ENCODE measurements at places on chromosomes 7 and 10. TPM values are rescaled to one million over a fixed set of nuclear protein-coding genes. Genes with fewer than 3 reads are reported as not detected.

DNA sequence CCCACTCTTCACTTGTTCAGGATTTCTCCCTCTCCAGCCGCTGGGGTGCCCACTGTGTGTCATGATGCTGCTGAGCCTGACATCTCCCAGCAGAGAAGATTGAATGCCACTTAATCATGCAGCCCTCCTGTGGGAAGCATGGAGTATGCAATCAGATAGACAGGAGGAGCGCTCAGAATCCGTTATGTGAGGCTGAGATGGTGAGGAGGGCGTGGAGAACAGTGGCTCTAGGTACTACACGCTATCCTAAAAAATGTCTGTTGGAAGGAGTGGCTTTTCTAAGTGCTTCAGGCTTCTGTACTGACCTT, 334.3 kb downstream of the LRMDA start:
- peaks cover 9% of the 10 kb centered on the region for H3K27me3 ChIP-seq
- no peaks in the 10 kb centered on the region for H3K4me1 ChIP-seq
- no peak overlapping the region for H3K27ac ChIP-seq
- H3K4me3 ChIP-seq, result no peak overlapping the region
- H3K36me3 ChIP-seq, result no peaks in the 10 kb centered on the region

DNA sequence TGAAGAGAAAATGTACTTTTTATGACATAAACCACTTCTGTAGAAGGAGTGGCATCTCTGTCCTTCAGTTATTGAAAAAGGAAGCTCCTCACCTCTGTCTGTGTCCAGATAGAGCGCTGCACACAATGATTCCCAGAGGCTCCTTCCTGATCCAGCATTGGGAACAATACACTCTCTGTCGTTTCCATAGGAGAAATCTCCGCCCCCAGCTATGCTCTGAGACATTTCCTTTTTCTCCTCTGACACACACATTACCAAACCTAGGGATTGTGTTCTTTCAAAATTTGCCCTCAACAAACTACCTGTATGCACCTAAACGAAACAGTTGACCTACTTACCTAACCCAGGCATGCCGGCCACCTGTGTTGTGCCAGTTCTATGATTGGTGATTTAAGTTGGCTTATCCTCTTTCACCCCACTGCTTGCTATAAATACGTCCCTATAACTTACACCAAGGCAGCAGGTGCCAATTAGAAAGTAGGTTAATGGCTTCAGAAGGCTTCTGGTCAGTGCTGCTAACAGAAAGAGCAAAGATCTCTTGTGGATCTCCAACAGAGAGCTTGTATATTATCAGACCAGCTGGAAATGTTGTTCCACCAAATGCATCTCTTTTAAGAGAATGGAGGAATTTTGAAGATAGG, 140.1 kb upstream of the JCAD start:
- DNase-seq, result no peak
- no peak overlapping the region for H3K4me3 ChIP-seq

DNA sequence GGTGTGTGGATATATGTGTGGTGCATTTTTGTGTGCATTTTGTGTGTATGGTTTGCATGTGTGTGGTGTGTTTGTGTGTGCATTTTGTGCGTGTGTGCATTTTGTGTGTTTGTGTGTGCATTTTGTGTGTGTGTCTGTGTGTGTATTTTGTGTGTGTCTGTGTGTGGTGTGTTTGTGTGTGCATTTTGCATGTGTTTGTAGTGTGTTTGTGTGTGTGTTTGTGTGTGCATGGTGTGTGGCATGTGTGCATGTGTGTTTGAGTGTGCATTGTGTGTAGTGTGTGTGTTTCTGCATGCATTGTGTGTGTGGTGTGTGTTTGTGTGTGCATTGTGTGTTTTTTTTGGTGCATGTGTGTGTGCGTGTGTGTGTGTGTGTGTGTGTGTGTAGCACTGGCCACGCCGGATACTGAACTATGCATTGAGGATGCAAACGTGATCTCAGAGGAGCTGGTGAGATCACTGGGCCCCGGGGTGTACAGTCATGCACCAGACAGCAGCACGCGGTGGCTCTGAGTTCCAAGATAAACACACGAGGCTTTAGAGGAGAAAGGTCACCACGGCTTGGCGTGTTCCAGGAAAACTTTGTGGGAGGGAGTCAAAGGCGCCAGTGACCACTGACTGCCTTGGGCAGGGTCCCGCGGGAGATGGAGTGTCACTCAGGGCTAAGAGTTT, 106.6 kb upstream of the SHH start:
- no peak overlapping the region for H3K4me3 ChIP-seq
- no peaks in the 10 kb centered on the region for H3K4me1 ChIP-seq
- no peaks in the 10 kb centered on the region for H3K36me3 ChIP-seq
- H3K27me3 ChIP-seq, result no peaks in the 10 kb centered on the region
- no peak overlapping the region for H3K27ac ChIP-seq
- no peak for DNase-seq

DNA sequence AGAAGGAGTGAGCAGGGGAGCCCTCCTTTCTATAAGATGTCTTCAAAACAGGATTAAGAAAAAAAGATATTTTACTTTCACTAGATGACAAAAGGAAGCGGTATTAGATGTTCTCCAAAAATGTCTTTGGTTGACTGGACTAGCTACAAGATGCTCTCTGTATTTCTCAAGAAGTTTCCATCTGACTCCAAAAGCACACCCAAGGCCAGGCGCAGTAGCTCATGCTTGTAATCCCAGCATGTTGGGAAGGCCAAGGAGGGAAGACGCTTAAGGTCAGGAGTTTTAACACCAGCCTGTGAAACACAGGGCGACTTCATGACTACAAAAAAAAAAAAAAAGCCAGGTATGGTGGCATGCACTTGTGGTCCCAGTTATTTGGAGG, 84.5 kb downstream of the PIP4K2A start:
- DNase-seq, result peak; percentile 59
- H3K27ac ChIP-seq, result peak overlapping the region; percentile 99
- H3K4me1 ChIP-seq, result peaks cover 100% of the 10 kb centered on the region
- H3K36me3 ChIP-seq, result no peaks in the 10 kb centered on the region
- peak overlapping the region; percentile 73 for H3K4me3 ChIP-seq

GRCh38 chr7:149398195-149398820, 62.6 kb downstream of the ZNF777 start:
- H3K36me3 ChIP-seq, result peaks cover 2% of the 10 kb centered on the region
- H3K27me3 ChIP-seq, result peaks cover 50% of the 10 kb centered on the region
- no peaks in the 10 kb centered on the region for H3K4me1 ChIP-seq

GRCh38 chr7:152683297-152683696, 7.4 kb upstream of the XRCC2 start:
- no peaks in the 10 kb centered on the region for H3K27me3 ChIP-seq
- H3K27ac ChIP-seq, result no peak overlapping the region
- DNase-seq, result no peak
- no peaks in the 10 kb centered on the region for H3K4me1 ChIP-seq

- no peak for DNase-seq
- no peaks in the 10 kb centered on the region for H3K36me3 ChIP-seq
- H3K27ac ChIP-seq, result no peak overlapping the region
- H3K4me3 ChIP-seq, result no peak overlapping the region
- H3K27me3 ChIP-seq, result peaks cover 12% of the 10 kb centered on the region
- peaks cover 6% of the 10 kb centered on the region for H3K4me1 ChIP-seq
These were observed 245.0 kb downstream of the WDR37 start for GRCh38 chr10:1301143-1301542.

- no peaks in the 10 kb centered on the region for H3K27me3 ChIP-seq
- H3K36me3 ChIP-seq, result peaks cover 9% of the 10 kb centered on the region
- peak overlapping the region; percentile 94 for H3K4me3 ChIP-seq
These were observed 512 bp downstream of the FAM24B start for GRCh38 chr10:122878799-122879338.

DNA sequence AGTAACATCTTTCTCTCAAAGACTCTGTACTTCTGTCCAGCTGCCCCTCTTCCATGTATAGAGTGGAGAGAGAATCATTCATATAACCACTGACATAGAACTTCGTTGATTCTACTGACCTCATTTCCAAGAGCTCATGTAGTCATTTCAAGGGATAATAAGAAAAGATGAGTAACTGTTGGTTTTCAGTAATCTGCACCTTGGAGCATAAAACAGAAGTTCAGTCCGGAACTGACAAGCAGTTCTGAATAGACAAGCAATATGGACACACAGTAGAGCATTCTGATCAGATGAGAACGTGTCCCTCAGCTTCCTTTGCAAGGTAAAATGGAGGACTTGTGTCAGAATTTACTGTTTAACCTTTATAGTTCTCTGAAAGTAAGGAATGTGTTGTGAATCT, 847.1 kb downstream of the REEP3 start:
- DNase-seq, result no peak
- no peaks in the 10 kb centered on the region for H3K27me3 ChIP-seq
- no peak overlapping the region for H3K27ac ChIP-seq
- H3K4me3 ChIP-seq, result no peak overlapping the region

GRCh38 chr7:33108554-33109004, 625 bp downstream of the RP9 start:
- peaks cover 5% of the 10 kb centered on the region for H3K36me3 ChIP-seq
- H3K4me3 ChIP-seq, result peak overlapping the region; percentile 95
- peaks cover 16% of the 10 kb centered on the region for H3K27me3 ChIP-seq
- H3K27ac ChIP-seq, result peak overlapping the region; percentile 90

GRCh38 chr10:102010961-102011360, 45.0 kb downstream of the ARMH3 start:
- DNase-seq, result no peak
- peaks cover 2% of the 10 kb centered on the region for H3K36me3 ChIP-seq

DNA sequence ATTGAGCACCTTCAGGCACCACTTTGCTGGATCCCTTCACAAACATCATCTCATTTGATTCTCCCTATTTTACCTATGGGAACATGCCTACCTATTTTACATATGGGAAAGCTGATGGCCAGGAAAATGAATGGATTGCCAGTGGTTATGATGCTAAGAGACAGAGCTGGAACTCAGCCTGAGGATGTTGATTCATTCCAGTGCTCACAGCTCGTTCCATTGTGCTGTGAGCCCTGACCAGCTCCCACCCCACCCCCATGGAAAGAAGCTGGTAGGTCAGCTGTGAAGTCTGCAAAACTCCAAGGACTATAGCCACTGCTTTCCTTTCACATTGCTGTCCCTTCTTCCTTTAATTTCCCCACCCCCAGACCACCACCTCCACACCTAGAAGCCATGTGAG, 9.6 kb downstream of the UBTD1 start:
- H3K36me3 ChIP-seq, result no peaks in the 10 kb centered on the region
- H3K4me1 ChIP-seq, result no peaks in the 10 kb centered on the region
- DNase-seq, result no peak
- no peaks in the 10 kb centered on the region for H3K27me3 ChIP-seq

DNA sequence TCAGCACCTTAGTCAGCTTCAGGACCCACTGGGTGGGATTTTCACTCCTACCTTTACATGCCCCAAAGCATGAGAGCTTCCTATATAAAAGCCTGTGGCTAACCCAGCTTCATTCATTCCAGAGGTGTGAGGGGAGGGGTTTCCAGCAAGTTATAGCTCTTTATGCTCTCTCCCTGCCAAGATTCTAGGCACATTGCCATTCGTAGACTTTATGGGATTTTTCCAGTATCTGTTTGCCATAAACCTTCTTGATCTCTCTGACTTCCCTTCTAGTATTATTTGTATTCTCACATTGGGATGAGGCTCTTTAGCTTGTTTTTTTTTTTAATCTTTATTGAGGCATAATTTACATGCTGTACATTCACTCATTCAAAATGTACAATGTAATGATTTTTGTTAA, 67.5 kb downstream of the POU6F2 start:
- H3K36me3 ChIP-seq, result no peaks in the 10 kb centered on the region
- no peaks in the 10 kb centered on the region for H3K4me1 ChIP-seq
- H3K4me3 ChIP-seq, result no peak overlapping the region
- no peak for DNase-seq

NPTX2 gene
- 0.09 TPM for total RNA-seq

BHLHA15 gene
- total RNA-seq, result 3.3 TPM

TMEM273 gene
- 88.0 TPM for total RNA-seq

EN2 gene
- not detected for total RNA-seq

SPOCK2 gene
- total RNA-seq, result 291 TPM

All from activated T-cell treated with anti-CD3 and anti-CD28 coated beads, Interleukin-2, amount 50 U/mL, for 72 hours (primary cell).